ENCODE measurements at places on chromosomes 1 and 21. TPM values are rescaled to one million over a fixed set of nuclear protein-coding genes. Genes with fewer than 3 reads are reported as not detected.

DNA sequence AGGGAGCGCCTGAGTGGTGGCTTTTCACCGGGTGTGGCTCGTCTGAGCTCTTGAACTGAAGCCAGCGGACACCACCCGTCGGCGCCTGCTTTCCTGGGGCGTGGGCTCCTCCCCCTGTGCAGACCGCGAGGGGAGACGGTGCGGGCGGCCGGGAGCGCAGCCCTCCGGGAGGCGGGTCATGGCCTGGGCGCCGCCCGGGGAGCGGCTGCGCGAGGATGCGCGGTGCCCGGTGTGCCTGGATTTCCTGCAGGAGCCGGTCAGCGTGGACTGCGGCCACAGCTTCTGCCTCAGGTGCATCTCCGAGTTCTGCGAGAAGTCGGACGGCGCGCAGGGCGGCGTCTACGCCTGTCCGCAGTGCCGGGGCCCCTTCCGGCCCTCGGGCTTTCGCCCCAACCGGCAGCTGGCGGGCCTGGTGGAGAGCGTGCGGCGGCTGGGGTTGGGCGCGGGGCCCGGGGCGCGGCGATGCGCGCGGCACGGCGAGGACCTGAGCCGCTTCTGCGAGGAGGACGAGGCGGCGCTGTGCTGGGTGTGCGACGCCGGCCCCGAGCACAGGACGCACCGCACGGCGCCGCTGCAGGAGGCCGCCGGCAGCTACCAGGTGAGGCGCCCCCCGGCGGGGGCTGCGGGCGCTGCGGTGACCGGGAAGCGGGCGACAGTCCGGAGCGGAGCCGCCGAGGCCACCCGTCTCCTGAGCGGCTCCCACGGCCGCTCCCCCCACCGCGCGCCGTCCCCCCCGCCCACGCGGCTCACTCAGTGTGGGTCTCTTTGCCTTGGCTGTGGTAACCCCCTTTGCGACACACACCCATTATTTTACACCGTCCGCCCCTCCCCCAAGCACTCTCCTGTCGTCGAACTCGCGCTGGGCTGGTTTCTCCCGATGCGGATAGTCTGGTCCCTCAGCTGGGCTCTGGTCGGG, at the start of gene TRIM58:
Gene TRIM58 (plus strand): TSS at position 119 of the 916 bp plus-strand sequence. CDS start 60 bp downstream, at position 179.
- DNase-seq: peak; percentile 56

GRCh38 chr1:101709721-101710120, 287.0 kb downstream of the OLFM3 start:
- no peak for DNase-seq

- no peak for DNase-seq
These were observed 244.4 kb downstream of the ZNF648 start for GRCh38 chr1:181817091-181817490.

GRCh38 chr1:235074523-235075047, 54.1 kb downstream of the TOMM20 start:
- DNase-seq: no peak

Gene SMCP
- not detected for polyA plus RNA-seq

Gene ZNF678
- 13.4 TPM for polyA plus RNA-seq

Gene MAB21L3
- 0.08 TPM for polyA plus RNA-seq

DNA sequence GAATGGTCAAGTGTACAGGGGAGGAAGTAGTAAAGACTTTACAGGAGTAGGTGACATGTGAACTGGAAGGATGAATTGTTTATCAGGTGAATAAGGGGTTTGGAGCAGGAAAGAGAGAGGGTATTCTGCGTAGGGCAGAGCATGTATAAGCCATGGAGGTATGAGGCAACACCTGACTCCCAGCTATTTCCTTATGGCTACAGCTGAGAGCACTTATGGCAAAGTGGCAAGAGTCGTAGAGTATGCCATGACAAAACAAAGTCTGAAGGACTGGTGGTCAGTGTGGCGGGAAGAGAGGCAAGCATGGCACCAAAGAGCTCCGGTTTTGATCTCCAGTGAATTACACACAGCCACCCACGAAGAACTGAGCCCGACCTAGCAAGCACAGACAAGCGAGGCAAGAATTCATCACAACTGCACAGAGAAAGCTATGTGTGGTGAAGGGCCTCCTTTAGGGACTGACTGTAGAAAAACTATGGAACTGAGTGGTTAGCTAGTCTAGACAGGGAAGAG, 9.0 kb upstream of the ELOVL1 start:
- no peak for DNase-seq

GRCh38 chr1:56901716-56902115, 47.1 kb downstream of the C8A start:
- DNase-seq: no peak

- no peak for DNase-seq
These were observed 6.0 kb upstream of the TGFBR3 start for GRCh38 chr1:91891969-91892368.

DNA sequence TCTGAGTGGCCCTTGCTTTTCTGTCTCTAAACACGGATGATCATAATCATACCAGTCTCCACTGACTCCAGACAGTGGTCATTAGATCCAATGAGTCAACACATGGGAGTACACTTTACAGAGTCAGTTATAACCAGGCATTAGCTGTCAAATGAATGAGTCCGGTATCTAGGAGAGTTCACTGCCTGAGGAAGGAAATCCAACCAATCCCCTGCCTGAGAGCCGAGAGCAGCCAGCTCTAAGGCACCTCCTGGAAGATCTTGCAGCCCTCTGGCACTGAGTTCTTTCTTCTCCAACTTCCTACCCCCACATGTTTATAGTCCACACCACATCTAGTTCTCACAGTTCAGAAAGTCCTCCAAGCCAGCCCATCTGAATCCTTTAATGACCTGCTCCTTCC, 29.4 kb upstream of the RBM15 start:
- DNase-seq: no peak

- no peak for DNase-seq
These were observed 11.1 kb downstream of the NOS1AP start for GRCh38 chr1:162080472-162081015.

DNA sequence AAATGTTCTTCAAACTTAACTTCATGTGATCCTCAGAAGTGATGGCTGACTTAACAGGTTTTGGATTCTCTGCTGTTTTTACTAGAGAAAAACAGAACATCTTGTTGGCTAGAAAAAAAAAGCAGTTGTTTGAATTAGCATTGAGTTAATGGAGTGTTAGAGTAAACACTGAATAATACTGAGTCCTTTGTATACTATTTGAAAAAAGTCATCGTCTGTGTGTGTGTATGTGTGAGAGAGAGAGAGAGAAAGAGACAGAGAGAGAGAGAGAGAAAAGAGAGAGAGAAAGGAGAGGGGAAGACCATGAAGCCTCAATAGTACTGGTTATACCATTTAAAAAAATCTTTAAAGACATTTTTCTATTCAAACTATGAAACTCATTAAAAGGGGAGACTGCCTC, 10.4 kb downstream of the ZNF697 start:
- DNase-seq: no peak

GRCh38 chr21:42660118-42660470, 6.7 kb downstream of the PDE9A start:
- DNase-seq: no peak

Gene LDLRAD1
- not detected for polyA plus RNA-seq

- DNase-seq: no peak
These were observed 7.7 kb upstream of the RSPH1 start for GRCh38 chr21:42503711-42504110.

Gene NCDN
- 8.3 TPM for polyA plus RNA-seq

- DNase-seq: no peak
These were observed 90.4 kb upstream of the DPH5 start for GRCh38 chr1:101116006-101116405.

Gene KCNE2
- not detected for polyA plus RNA-seq

DNA sequence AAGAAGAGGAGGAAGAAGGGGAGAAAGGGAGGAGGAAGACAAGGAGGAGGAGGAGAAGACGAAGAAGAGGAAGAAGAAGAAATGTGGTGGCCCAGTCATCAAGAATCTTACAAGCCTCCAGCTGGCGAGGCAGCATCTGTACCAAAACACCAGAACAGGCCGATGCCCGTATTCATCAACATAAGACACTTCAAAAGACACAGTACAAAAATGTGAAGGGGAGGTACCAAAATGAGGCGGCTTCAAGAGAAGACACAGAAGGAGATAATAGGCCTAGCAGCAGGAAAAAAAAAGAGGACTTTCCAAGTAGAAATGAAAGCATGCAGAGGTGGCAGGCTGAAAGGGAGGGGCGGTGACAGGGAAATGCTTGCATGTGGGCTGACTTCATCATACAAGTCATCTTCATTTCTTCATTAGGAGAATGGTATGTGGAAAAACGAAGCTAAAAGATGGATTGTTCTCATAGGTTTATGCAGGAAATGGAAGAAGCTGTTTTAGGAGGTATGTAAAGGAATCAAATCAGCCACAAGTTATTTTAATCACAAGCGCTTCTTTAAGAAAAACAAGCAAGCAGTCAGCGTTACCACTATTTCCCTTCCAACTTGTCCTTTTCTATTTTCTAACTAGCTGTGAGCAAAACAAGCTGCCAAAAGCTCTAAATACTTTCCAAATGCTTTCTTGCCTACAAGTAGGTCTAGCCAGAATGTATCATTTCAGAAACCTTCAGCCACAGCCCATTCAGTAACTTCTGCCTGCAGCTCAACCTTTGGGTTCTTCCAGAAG, 192.3 kb downstream of the SLC45A1 start:
- DNase-seq: peak; percentile 33

DNA sequence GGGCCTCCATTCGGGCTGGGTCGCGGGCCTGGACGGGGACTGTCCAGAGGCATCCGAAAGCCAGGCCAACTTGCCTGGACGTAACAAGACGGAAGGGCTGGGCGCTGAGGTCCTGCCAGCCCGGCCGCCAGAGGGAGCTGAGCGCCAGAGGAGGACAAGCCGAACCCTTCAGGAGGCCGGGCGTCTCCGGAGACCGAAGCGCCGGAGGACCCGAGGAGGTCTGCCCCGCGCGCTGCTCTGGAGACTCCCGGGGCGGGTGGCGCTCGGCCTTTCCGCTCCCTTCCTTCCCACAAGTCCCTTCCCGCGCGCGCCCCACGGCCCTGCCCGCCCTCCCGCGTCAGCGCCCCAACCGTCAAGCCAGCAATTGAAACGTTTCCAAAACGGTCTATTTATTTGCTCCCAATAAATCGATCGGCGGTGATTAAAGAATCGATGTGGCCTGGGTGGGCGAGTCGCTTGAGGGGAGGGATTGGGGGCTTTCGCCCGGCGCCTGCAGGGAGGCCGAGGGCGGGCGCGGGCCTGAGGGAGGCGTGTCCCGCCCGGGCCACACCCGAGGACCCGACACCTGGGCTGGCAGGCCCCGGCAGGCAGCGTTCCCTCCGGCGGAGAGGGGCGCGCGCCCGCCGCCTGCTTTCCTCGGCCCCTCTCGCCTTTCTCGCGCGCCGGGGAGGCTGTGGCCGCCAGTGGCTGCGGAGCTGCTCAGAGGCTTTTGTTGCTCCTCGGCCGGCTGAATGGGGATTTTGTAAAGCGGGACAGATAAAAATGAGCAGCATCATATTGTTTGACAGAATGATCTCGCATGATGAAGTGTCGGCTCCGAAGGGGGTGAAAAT, 5.2 kb upstream of the FOXD3 start:
- DNase-seq: peak; percentile 51

Gene KHDRBS1
- 119 TPM for polyA plus RNA-seq

GRCh38 chr1:205020466-205020865, 22.5 kb upstream of the CNTN2 start:
- DNase-seq: no peak

GRCh38 chr1:29549001-29549400, 312.7 kb downstream of the PTPRU start:
- no peak for DNase-seq

DNA sequence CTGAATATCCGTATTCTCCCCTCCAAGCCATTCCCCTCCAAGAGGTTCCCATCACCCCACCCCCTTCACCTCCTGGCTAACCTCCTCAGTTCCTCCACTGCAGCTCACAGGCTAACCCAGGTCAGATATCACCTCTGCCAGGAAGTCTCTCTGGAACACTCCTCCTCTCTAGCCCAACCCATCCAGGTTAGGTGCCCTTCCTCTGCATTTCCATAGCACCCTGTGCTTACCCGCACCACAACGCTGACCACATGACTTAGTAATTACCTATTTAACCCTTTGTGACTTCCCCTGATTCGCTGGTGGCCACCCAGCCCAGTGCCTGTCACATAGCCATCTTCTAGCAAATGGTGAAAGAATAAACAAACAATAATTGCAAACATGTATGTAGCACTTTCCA, 49.5 kb upstream of the IFFO2 start:
- no peak for DNase-seq

Gene CYP4Z1
- polyA plus RNA-seq: not detected

GRCh38 chr1:41880261-41880660, 38.5 kb downstream of the HIVEP3 start:
- no peak for DNase-seq

DNA sequence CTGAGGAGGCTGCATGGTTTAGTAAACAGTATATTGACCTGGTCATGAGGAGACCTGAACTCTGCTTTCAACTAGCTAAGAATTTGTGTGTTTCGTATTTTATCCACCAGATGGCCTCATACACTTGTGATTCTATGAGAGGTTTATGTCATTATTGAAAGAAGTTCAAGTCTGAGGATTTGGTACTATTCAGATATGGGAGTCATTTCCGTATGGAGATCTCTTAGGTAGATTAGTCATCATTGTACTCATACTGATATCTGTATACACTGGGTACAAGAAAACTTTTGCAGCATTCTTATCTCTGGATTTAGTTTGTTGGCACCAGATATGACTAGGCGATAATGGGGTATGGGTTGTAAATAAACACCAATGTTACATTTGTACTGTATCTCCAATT, 26.6 kb downstream of the ATF6 start:
- no peak for DNase-seq

GRCh38 chr1:215376544-215377264, 190.4 kb upstream of the KCTD3 start:
- DNase-seq: no peak

Gene INKA2
- 0.28 TPM for polyA plus RNA-seq

DNA sequence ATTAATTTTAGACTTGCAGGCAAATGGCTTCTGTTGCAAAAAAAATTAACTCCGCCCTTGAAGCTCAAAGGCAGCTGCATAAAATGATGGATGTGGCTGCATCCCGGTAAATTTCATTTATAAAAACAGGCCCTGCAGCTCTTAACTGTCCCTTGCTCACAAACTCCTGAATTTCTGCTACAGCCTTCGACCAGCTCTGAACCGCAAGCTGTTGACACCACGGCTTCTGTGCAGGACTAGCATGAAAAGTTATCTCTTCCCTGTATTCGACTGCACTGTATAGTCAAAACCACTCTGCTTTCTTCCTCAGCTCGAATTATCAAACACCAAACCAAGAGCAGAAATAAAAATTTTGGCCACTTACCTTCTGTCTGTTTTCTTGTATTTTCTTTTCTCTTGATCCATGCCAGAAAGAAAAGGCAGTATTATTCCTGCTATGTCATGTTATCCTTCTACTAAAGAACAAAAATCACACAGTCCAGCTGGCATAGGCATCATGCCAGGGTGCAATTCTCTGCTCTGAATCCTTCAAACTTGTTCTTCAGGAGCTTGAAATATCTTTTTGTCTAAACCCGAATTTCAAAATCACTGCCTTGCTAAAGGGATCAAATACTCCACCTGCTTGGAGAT, 195.5 kb upstream of the NCAM2 start:
- no peak for DNase-seq

Measured in naive B cell (primary cell).